ENCODE measurements at places on chromosomes 7 and 10.
A peak's percentile ranks its signal among the peaks of the same experiment; 100 is the strongest.

DNA sequence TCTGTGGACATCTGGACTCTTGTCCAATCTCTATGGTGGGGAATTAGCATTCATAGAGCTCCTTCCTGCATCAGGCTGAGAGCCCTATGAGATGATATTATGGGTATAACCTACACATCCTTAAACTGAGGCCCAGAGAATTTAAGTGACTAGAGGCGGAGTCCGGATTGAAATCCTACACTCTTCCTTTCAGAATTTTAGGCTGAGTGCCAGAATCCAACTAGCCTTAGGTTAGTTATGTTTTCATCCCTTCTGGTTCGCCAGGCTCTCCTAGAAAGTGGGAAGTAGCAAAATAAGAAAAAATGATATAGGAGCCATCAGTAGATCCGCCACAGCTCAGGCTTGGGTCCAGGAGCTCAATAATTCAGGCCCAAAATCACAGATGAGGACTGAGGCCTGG, 212.5 kb downstream of the GLI3 start:
- no peak for DNase-seq

DNA sequence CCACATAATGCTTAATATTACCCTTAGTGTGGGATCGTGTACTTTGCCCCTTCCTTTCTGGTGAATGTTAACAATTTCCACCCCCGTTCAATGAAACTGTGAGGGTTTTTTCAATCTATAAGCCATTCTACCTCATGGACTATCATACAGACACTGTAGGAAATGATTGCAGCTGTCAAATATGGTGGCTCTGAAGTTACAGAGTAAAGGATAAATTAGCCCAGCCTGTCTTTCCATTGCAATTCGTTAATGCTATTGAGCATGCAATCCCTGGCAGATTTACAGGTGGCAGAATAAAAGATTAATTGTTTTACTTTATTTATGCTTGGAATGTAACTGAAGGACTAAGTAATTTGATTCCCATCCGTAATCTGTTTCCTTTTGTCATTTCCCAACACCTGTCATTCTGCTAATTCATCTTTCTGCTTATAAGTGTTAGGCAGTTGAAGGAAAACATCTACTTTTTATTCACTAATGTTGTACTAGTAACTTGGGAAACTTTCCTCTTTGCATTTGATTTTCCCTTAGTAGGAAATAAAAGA, 1211.6 kb upstream of the LRRN3 start:
- no peak for DNase-seq

GRCh38 chr7:122546496-122546895, 152.4 kb downstream of the RNF133 start:
- no peak for DNase-seq

DNA sequence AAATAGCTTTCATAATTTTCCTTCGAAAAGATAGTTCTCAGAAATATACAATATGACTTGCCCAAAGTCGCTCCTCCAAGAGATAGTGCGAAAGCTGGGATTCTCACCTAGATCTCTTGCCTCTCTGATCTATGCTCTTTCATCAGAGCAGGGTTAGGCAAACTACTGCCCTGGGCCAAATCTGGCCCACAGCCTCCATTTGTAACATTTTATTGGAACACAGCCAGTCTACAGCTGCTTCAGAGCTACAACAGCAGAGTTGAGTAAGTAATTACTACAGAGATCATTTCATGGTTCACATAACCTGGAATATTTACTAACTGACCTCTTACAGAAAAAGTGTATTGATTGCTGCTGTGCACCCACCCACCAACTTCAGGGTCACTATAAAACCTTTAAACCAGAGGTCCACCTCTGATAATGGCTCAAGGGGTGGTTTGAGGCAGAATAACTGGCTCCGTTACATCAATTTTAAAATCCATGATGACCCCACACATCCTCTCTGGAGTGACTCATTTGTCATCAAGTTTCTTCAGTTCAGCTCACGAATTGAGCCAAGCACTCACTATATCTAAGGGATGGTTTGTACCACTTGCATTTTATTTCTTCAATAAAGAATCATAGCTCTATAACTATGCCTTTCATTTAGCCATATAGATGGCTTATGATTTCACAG, 1019.0 kb downstream of the XPNPEP1 start:
- DNase-seq: no peak

- DNase-seq: no peak
Observed at GRCh38 chr10:76939933-76940468, 697.6 kb downstream of the KCNMA1 start.

GRCh38 chr7:149409895-149410294, 51.0 kb downstream of the ZNF777 start:
- no peak for DNase-seq

GRCh38 chr7:90455163-90456030, 14.0 kb upstream of the PTTG1IP2 start:
- DNase-seq: peak; percentile 20

- DNase-seq: no peak
Observed at GRCh38 chr10:126549344-126549743, 121.1 kb downstream of the C10orf90 start.

GRCh38 chr7:156050636-156051569, 238.6 kb upstream of the SHH start:
- no peak for DNase-seq

DNA sequence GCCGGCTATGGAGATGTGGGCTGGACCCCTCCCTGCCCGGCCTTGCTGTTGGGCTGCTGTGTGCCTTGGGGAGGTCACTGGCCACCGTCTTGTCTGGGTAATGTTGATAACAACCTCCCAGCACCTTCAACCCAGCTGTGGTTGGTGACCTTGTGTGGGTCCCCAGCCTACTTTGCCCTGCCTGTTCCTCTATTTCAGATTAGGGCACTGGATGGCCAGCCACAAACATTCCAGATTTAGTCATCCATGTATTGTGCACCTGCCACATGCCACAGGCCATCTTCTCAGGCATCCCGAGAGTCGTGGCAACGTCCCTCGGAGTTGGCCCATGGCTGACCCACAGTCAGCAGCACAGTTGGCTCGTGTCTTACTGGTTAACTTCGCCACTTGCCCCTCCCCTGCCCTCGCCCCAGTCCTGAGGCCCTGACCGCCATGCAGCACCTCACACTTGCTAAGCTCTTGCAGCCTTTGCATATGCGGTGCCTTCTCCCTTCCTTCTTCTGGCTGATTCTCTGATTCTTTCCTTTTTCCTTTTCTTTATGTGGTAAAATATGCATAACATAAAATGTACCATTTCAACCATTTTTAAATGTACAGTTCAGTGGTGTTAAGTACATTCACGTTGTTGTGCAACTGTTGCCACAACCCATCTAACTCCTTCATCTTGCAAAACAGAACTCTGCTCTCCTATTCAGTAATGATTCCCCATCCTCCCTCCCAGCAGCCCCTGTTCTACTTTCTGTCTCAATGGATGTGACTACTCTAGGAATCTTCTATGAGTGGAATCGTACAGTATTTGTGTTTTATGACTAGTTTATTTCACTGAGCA, 60.6 kb downstream of the PRF1 start:
- DNase-seq: no peak

DNA sequence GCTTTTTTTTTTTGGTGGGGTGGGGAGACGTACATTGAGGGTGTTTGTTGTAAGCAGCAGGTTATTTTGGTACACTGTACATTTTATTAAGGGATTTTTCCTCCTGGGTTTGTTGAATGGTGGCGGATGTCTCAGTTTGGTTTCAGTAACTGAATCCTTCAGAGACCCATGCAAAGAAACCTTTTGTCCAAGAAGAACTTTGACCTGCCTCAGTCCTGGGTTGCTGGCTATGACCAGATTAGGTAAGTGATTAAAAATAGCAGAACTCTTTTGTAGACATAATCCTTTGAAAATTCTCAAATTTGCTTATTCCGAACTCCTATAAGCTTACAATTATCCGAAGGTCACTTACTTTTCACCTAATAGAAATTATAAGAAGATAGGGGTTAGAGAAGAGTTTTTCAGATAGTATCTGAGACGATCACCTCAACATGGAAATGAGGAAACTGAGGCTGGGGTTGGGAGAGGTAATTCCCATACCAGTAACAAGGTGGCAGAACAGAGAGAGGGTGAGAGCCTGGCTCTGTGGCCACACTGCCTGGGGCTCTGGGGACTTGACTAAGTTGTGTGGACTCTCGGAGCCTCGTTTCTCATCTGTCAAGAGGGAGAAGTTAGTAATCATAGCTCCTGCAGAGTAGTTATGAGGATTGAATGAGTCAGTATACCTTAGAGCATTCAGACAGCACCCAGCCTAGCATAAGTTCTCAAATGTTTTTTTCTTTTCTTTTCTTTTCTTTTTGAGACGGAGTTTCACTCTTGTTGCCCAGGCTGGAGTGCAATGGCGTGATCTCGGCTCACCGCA, 87.4 kb downstream of the CCNY start:
- DNase-seq: no peak

- DNase-seq: no peak
Observed at GRCh38 chr10:1361411-1362105, 305.4 kb downstream of the WDR37 start.

GRCh38 chr7:14836006-14836405, 66.5 kb downstream of the DGKB start:
- no peak for DNase-seq

DNA sequence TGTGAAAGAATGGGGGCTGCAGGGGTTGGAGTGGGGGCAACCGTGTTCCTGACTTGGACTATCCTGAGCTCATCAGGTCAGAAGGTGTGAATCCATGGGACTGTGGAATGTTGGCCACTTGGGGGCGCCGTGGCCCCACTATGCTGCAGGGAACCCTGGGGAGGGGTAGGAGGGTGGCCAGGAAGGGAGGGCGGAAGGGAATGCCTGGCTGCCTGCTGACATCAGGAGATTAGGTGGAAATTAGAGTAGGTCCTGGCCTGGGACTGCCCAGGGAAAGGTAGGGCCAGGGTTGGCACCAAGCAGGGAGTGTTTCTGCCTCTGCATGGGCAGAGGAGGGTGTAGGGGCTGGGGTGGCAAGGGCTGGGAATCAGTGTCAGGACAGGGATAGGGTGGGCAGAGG, 65.8 kb upstream of the PRSS58 start:
- no peak for DNase-seq

- DNase-seq: peak; percentile 9
Observed at GRCh38 chr7:24587853-24588252, 14.6 kb downstream of the PALS2 start.

DNA sequence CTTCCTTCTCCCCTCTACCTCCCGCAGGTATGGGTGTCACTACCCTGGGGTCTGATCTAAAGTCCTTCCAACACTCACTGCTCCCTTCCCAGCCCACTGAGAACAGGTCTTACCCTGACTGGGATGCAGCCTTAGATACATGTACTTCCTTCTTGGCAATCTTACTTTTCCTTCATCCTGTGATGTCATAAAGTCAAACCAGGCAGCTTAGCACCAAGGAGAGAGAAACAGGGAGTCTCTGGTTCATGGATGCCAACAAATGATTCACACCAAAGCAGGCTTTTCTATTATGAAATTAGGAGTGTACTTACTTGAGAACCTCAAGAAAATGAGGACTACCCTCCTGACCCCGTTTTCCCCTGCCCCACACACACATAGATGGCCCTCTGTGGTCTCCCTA, 111.0 kb upstream of the KMT2E start:
- no peak for DNase-seq

- DNase-seq: no peak
Observed at GRCh38 chr7:35716038-35716803, 21.3 kb upstream of the HERPUD2 start.

DNA sequence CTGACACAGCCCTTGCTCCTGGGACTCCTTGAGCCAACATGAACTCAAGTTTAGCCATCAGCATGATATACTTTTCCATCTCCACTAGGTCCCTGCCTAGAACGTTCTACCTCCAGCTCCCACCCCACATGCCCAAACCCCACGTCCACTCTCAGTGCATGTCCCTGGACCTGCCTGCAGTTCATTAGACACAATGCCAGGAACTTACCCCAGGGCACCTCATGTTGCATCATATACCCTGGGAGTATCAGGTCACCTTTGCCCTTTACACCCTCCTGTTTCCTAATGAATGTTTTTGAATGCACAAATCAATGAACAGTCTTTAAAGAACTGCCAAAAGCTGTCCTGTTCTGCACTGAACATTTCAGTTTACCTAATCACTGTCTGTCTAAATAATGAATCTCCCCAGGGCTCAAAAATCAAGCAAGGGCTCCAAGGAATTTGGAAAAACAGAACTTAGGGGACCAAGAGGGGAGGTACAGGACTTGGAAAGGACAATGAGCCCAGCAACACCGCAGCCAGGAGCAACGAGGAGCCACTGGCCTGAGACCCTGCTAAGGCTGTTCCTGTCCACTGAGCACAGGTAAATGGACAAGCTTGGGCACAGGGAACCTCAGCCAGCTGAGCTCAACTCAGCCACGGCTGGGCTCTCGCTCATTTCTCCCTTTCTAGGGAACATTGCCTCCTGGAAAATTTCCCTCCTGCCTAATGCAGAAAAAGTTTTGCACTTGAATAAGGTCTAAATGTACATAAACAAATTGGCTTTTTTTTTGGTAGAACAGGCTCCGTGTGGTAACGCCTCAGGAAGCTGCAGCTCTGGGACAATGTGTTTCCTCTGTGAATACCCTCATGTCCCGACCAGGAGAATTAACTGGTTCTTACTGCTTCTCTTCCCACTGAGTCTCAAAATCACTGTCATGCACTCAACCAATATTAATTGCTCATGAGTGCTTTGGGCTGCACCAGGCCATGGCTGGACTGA, 7.4 kb downstream of the MAT1A start:
- DNase-seq: no peak

DNA sequence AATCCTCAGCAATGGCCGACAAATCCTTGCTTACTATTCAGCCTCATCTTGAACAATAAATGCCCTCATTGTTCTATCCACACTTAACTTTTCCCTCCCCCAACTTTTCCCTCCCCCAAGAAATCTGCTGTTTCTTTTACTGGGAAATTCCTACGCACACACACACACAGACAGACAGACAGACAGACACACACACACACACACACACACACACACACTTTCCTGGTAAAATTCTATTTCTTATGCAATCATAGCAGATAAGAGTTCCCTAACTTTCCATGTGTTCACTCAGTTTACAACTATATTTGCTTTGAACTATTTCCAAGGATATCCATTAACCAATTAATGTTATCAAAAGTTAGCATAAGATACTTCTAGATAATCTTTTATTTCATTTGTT, 52.9 kb downstream of the RELN start:
- no peak for DNase-seq

DNA sequence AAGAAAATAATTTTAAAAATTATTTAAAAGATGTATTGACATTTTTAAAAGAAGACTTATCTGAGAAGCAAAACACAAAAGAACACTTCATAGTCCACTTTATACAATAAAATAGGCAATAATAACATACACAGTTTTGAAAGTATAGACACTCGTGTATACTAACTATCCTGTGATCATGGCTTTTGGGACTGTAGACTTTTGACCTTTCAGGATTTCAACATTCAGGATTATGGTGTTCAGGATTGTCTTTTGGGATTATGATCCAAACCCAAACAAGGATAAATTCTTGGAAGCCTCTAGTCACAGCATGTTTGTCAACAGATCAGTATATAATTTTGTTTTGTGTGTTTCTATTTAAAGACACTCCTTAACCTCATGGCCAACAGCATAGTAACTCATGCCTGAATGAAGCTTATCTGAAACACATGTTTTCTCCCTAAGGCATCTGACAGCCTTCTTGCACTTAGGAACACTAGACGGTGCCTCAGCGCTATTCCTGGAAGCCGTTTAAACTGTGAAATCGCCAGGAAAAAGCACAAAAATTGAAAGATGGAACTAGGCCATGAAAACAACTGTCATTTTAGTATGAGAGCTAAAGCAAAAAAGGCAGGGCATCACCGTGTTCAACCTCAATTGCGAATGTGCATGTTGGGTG, 29.9 kb downstream of the GSAP start:
- no peak for DNase-seq
